Stimulated activated CD4-positive, alpha-beta T cell treated with anti-CD3 and anti-CD28 coated beads, Interleukin-12 subunit alpha, Interleukin-12 subunit beta, amount 100 ng/mL, for 24 hours (primary cell): ENCODE measurements at places on chromosomes 11 and 22.

- no peak for DNase-seq
These were observed 674.1 kb downstream of the OPCML start for GRCh38 chr11:132858223-132858622.

DNA sequence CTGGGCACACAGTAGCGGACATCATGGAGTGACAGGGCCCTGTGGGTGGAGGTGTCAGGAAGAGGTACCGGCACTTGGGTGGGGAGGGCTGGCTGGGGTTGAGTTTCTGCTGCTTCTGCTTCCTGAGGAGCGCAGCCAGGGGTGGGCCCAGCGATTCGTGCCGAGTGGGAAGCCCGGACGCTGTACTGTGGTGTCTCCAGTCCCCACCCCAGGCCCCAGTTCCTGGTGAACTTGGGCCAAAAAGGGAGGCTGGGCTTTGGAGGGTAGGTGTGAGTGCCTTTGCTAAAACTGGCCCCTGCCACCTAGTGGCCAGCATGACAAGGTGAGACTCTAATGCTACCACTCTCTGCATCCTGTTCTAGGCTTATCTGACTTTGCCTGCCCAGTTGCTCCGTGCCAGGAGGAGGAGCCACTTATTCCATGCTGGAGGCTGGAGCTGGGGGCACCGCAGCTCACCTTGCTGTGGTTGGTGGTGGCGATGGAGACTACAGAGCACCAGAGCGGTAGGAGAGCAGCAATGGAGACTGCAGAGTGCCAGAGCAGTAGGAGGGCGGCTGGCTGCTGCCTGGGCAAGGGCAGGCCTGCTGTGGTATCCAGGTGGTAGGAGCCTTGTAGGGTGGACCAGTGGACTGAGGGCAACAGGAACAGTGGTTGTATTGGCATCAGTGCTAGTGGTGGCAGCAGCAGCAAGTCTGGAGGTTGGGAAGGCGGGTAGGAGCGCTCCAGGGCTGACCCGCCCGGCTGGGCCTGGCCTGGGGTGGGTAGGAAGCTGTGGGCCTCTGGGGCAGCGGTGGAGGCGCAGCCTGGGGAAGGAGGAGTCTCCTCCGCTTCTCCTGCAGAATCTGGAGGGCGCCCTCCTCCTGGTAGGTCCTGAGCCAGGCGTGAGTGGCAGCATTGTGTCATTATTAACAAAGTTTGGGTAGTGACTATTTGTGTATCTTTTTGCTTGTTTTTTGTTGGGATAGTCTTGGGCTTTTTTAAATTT lies 2.2 kb upstream of the RFPL2 start:
- DNase-seq = no peak

- no peak for DNase-seq
These were observed 942 bp upstream of the TSPAN18 start for GRCh38 chr11:44725757-44726282.

DNA sequence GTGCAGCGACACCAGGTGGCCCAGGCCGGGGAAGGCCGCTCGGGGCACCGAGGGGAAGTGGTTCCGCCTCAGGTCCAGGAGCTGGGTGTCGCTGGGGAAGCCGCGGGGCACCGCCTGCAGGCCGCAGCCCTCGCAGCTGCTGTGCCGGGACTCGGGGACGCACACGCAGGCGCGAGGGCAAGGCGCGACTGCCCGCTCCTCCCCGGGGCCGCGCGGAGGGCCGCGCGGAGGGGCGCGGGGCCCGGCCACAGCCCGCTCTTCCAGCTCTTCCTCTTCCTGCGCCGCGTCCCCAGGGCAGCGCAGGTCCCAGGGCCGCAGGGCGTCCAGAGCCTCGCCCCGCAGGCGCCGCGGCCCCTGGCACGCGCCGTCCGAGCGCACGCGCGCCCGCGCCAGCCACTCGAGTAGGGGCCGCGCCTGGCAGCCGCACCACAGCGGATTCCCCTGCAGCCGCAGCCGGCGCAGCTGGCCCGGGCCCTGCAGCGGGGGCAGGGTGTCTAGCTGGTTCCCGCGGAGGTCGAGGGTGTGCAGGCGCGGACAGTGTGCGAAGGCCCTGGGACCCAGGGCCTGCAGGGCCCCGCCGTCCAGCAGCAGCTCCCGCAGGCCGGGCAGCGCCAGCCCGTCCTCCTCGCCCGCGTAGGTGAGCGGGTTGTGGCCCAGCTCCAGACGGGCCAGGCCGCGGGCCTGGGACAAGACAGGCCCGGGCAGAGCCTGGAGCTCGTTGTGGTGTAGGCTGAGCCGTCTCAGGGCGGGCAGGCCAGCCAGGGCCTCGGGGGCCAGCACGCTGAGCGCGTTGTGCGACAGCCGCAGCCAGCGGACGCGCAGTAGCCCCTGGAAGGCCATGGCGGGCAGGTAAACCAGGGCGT lies 2.8 kb downstream of the CHADL start:
- peak; percentile 62 for DNase-seq

DNA sequence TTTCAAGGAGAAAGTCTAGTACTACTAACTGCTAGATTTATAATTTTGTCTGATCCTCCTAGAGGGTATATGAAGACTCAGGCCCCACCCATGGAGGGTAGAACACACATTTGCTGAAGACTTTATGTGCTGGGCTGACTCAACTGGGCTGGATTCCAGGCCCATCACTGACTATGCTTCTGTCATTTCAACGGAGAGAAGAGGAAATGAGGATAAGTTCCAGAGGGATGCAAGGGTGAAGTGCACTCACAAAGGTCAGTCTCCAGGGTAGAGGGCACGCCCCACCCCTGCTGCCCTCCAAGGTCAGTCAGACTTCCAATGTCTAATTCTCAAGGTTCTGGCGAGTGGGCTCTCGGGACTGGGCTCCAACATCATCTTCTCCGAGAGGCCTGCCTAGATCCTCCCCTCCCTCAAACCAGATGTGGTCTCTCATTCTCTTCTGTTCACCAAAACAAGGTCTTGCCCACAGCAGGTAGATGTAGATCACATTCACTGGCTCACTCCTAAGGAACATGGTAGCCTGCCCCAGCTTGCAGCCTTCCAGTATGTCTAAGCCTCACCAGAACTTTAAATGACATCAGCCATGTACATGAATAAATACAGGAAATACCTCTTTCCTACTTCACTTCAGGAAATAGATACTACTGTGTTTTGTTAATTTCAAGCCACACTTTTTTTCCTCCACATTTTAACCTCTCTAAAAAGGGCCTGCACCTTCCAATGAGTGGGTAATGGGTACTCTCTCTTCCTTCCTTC lies 7.3 kb upstream of the C11orf86 start:
- no peak for DNase-seq

- DNase-seq = no peak
These were observed 6.0 kb downstream of the VSIG2 start for GRCh38 chr11:124745835-124746620.

- no peak for DNase-seq
These were observed 12.6 kb upstream of the UCP2 start for GRCh38 chr11:73995247-73995646.

DNA sequence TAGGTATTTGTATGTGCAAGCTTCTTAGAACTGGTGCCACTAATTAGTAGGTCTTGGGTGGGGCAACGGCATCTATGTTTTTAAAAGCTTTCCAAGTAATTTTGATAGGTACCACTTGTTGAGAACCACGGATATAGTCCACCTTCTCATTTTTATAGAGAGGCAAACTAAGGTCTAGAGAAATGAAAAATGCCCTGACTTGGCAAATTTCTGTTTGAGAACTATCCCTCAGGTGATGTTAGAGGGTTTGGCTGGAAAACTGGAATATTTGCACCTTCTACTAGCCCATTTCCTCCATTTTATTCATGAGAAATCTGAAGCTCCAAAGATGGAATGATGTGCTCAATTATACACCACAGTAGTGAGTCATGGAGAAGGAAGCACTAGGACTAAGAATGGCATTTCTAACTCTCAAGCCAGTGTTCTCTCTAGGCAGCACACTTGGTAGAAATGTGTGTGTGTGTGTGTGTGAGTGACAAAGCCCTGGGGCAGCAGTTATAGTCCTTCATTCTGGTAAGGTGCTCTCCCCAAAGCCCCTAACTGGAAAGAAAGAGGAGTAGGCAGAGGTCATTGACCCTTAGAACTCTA lies 1.8 kb upstream of the TMEM86A start:
- no peak for DNase-seq

- DNase-seq = no peak
These were observed 437.5 kb downstream of the TBC1D22A start for GRCh38 chr22:47199979-47200272.

DNA sequence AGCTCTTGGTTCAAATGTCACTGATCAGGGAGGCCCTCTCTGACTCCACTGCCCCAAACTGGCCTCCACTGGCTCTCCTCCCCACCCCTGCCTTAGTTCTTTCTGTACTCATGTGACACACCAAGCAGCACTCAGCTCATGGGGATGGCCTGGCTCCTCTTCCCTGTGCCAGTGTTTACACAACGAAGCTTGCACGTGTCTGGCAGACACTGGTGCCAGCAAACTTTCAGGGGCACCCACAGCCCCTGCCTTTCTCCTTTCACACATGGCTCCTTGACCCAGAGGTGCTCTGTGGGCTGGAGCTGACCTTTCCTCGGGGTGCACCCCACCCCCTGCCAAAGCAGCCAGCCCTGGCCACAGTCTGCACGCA lies 37.6 kb upstream of the PARVG start:
- DNase-seq = no peak
